ENCODE measurements at places on chromosomes 1 and 21. TPM values are rescaled to one million over a fixed set of nuclear protein-coding genes. Genes with fewer than 3 reads are reported as not detected.

The OR2L3 gene
- not detected for polyA plus RNA-seq

DNA sequence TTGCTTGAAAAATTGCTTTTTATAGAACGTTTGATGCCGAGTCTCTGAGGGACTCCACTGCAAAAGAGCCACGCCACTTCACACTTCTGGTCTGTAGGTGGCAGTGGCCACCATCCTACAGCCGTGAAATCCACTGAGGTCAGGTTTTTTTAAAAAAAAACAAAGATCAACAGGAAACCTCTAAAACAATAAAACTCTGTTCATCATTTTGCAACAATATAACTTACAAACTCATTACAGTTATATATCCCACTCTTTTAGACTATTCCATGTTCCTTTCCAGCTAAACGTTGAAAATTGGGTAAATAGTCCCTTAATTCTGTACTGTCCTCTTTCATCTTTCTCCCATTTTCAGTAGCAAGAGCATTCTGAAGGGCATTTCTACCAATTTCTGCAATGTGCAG is 64.6 kb upstream of the FMN2 start:
- DNase-seq = no peak

- no peak for DNase-seq
These were observed 1.5 kb downstream of the SELENOF start for GRCh38 chr1:86912281-86912900.

- peak; percentile 92 for DNase-seq
These were observed 9.6 kb downstream of the BCAR3 start for GRCh38 chr1:93672069-93672468.
